ENCODE measurements at places on chromosomes 12 and 14. TPM values are rescaled to one million over a fixed set of nuclear protein-coding genes. Genes with fewer than 3 reads are reported as not detected.
A peak's percentile ranks its signal among the peaks of the same experiment; 100 is the strongest.

GRCh38 chr14:32434880-32435279 is 105.8 kb downstream of the AKAP6 start:
- DNase-seq, result no peak

HVCN1 gene
- 3.0 TPM for total RNA-seq

NOXRED1 gene
- not detected for total RNA-seq

- no peak for DNase-seq
Observed at GRCh38 chr14:49598189-49598484, 603 bp upstream of the LRR1 start.

POTEG gene
- total RNA-seq, result not detected

GDF3 gene
- not detected for total RNA-seq

GRCh38 chr12:31605531-31605930 is 14.6 kb upstream of the DENND5B start:
- no peak for DNase-seq

DNA sequence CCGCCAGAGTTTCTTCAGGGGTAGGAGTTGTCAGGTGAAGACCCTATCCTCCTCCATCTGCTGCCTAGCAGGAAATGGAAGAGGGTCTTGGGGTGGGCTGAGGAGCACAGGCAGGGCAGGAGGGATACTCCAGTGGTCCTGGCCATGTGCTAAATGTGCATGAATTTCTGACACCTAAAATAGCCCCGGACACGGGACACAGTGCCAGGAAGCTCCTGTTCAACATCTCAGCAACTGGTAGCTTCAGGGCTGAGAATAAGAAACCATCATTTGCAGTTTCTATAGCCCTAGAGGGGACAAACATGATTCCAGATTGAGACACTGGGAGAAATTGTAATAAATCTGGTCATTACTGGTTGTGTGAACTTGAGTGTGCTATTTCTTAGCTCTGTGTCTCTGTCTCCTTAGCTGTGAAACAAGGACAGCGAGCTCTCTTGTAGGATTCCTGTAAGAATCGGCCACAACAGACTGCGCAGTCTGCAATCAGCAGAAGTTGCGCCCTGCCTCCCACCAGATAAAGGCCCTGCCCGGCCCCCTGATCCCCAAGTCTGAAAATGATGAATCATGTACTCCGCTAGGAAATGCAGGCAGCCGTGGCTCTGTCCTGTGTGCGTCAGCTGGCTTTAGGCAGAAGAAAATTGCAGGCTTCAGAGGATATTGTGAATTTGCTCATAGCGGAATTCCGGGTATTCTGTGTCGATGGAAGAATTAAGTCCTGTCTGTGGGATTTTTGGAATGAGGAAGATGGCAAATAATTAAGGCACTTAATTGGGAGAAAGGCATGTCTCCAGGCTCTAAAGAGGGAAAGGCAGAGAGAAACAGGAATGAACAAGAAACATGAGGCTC is 35.2 kb upstream of the MEG3 start:
- DNase-seq, result no peak

- DNase-seq, result no peak
Observed at GRCh38 chr12:24630446-24630845, 318.5 kb downstream of the BCAT1 start.

GRCh38 chr12:30357766-30358490 is 337.7 kb downstream of the IPO8 start:
- DNase-seq, result no peak

SLC6A13 gene
- total RNA-seq, result not detected

SIX4 gene
- not detected for total RNA-seq

DNA sequence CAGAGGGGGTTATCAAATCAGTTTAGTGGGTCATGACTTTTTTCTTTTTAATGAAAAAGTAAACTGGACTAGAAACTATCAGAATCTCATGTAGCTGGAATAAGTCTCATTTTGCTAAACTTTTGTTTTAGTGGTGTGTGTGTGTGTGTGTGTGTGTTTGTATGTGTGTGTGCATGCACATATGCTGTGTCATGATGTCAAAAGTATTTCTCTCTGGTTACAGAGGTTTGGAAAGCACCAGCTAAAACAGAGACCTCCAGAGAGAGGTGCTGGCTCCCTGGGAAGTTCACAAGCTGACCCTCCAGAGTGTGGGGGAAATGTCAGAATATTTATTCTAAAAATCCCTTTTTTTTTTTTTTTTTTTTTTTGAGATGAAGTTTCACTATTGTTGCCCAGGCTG is 114.7 kb downstream of the LGMN start:
- no peak for DNase-seq

CEP170B gene
- total RNA-seq, result 1.7 TPM

TAS2R14 gene
- 0.90 TPM for total RNA-seq

DNA sequence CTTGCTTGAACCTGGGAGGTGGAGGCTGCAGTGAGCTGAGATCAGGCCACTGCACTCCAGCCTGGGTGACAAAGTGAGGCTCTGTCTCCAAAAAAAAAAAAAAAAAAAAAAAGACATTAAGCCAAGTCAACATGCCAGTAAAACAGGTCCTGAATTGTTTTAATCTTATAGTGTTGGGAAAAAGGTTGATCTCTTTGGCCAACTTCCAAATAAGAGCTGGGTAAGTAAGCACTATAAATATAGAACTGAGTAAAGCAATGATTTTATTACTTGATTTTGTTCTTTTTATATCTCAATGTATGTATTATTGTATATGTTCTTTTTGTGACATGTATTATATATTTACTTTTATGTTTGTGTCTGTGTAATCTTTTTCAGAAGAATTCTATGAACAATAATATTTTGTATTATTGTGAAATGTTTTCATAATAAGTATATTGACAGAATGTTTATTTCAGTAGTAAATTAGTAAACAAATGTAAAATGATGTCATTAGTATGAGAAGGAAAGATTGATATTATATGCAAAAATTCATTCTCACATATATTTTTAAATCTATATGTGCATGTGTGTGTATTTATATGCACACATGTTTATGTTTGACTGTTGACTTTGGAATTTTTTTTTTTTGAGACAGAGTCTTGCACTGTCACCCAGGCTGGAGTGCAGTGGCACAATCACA is 9.6 kb upstream of the AKAP6 start:
- no peak for DNase-seq

GPATCH2L gene
- 78.1 TPM for total RNA-seq

GRCh38 chr14:89684139-89684538 is 267.1 kb upstream of the FOXN3 start:
- DNase-seq, result no peak

GRCh38 chr12:124097701-124098100 is 124.7 kb downstream of the ZNF664 start:
- DNase-seq, result no peak

HCAR3 gene
- total RNA-seq, result not detected

DNA sequence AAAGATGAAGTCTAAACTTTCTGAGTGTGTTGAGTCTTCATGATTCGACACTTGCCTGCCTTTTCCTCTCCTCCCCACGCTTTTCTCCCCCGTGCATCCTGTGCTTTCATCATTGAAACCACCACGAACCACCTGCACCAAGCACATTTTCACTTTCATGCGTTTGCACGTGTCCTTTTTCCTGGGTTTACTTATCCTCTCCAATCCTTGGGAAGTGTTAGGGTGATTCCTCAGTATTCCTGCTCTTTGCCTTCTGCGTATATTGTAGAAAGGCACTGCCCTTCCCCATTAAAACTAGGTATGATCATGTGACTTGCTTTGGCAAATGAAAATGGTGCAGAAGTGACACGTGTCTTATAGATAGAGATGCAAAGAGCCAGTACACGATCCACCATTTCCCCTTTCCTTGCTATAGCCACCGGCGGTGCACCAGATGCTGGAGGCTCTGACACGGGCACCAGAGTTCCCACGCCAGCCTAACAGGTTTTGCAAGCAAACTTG is 106.6 kb downstream of the BRMS1L start:
- peak; percentile 28 for DNase-seq

DNA sequence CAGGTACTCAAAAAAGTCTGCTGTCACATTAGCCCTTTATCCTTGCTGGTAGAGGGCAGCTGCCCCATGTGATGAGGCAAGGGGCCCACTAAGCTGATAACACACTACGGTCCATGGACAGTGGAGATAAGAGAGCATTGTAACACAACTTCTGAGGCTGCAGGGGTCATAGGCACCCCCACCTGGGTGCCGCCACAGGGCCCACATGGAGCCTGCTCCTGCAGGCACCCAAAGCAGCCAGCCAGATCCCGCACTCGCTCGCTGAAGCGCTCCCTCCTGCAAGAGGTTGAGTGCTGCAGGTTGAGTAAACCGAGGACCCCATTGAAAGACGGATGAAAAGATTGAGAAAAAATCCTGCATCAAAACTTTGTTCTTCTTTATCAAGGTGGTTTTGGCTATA is 566.3 kb upstream of the NOVA1 start:
- DNase-seq, result no peak

GRCh38 chr14:53547593-53547992 is 394.5 kb upstream of the DDHD1 start:
- DNase-seq, result no peak

- no peak for DNase-seq
Observed at GRCh38 chr12:41264281-41264680, 76.2 kb downstream of the PDZRN4 start.

GRCh38 chr12:129001826-129002225 is 148.5 kb downstream of the GLT1D1 start:
- DNase-seq, result no peak

- DNase-seq, result no peak
Observed at GRCh38 chr12:27467641-27468040, 21.1 kb downstream of the SMCO2 start.

DNA sequence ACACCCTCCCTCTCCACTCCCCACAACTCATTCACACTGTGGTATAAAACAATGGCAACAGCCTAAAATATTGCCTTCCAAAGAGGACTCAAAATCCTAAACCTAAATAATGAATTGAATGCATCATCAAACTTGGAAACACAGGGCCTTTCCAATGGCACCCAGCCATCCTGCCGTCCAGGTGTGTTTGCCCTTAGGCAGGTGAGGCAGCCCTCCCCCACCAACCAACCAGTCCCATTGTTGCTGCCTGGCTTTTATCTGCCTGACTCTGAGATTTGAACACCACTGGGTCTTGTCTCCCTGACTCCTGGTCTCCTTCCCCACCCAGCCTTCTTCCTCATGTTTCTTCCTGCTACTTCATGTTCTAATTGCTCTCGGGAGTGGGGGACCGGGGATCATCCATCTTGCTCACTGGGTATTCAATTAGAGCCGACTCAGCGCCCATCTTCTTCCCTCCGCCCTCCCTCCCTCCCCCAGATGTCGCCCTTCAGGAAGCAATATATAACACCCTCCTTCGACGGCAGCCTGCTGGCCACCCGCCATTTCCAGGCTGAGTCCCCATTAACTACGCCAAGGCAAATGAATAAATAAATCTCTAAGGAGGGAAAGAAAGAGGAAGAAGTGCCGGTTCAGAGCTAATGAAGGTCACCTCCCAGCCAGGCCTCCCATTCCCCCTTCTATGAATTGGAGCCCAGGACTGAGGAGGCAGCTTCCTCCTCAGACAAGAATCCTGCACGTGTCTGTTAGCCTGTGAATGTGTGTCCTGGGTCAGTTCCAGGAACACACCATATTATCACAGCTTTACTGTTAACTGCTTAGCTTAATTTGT is 36.3 kb upstream of the NTF3 start:
- DNase-seq, result no peak

- no peak for DNase-seq
Observed at GRCh38 chr14:64463195-64463594, 2.1 kb upstream of the AKAP5 start.

GRCh38 chr12:117580718-117581062 is 219.3 kb upstream of the NOS1 start:
- no peak for DNase-seq

LRCOL1 gene
- total RNA-seq, result not detected

DNA sequence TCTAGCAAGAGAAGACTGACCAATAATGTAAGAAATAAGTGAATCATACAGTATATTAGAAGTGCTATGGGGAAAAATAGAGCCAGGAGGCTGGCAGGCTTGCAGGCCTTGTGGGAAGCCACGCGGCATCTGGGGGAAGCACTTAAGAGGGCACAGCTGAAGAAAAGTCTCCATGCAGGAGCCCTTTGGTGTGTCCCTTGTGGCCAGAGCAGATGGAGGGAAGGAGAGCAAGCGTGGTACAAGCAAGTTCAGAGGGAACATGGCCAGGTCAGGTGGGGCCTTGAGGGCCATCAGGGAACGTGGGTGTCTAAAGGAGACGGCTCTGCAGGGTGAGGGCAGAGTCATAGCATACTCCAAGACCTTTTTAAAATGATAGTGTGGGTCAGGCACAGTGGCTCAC is 51.7 kb downstream of the LRRC74A start:
- DNase-seq, result no peak

ZBTB42 gene
- total RNA-seq, result 2.0 TPM

DNA sequence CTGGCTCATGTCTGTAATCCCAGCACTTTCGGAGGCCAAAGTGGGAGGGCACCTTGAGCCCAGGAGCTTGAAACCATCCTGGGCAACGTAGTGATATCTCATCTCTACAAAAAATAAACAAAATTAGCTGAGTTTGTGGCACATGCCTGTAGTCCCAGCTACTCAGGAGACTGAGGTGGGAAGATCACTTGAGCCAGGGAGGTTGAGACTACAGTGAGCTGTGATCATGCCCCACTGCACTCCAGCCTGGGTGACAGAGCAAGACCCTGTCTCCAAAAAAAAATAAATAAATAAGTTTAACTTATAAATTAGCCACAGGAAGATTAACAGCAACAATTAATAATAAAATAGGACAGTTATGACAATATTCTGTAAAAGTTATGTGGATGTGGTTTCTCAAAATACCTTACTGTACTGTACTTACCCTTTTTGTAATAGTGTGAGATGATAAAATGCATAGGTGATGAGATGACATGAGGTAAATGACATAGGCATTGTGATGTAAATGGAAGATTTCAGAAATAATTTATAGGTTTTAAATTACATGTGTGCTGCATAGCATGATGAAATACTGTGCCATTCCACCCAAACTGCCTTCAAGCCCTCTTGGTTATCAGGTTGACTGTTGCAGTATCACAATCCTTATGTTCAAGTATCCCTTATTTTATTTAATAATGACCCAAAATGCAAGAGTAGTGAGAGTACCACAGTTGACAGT is 22.0 kb downstream of the USP15 start:
- no peak for DNase-seq

GRCh38 chr14:106069804-106070625 is 543.6 kb downstream of the TMEM121 start:
- DNase-seq, result no peak

DNA sequence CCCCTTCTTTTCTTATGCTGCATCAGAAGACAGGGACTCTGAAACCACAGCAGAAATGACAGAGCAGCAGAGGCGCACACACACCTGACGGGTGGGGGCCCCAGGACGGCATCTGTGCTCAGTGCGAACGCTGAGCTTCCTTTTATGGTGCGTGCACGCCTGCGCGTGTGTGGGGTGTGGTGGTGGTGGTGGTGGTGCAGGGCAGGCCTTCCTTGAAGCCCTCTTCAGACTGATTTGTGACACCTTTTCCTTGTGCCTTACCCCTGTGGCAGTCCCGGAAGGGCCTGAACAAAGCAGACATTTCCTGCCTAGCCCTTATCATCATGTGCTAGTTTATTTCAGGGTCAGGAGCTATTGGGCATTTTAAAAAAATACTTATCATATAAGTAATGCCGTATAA is 75.7 kb downstream of the TSPAN9 start:
- DNase-seq, result no peak

- DNase-seq, result no peak
Observed at GRCh38 chr12:122749569-122750332, 2.9 kb upstream of the DENR start.

All from CD8-positive, alpha-beta T cell (primary cell).